ENCODE measurements at places on chromosomes 2 and 18. TPM values are rescaled to one million over a fixed set of nuclear protein-coding genes. Genes with fewer than 3 reads are reported as not detected.

Gene ATP5F1A
- 247 TPM for total RNA-seq

DNA sequence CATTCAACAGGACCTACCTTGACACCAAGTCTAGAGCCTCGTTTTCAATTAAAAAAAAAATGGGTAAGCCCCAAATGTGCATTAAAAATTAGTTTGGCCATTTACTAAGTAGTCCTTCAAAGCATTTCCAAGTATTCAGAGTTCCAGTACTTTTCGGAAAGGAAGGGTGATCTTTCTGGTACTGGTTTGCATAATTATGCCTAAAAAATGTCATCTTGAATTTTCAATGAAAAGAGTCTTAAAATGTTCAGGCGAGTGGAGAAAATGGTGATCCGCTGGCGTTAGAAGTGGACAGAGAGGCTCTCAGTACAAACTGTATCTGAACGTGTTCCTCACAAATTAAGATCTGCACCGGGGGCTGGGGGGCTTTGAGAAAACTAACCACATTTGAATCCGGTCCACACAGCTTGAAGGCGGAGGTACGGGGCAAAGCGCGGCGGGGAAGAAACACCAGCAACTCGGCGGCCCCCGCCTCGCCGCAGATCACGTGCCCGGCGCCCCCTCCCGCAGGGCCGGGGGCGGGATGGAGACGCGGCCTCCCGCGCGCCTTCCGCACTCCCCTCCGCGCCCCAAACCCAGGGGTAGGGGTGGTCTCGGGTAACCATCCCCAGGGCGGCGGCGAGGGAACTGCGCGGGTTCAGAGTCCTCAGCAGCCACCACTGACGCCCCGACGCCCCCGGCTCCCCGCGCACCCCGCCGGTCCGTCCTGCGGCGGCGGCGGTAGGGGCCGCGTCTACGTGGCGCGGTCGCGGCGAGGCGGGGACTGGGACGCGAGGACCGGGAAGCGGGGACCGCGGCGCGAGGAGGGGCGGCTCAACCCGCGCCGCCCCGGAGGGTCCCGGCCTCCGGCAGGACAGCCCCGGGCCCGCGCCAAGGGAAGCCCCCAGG lies 564 bp downstream of the LPIN2 start:
- DNase-seq: no peak

Gene ABCG5
- total RNA-seq: not detected

Gene ANKRD30B
- total RNA-seq: not detected

Gene FBXO15
- not detected for total RNA-seq

GRCh38 chr2:216056739-216057138 lies 24.9 kb downstream of the PECR start:
- DNase-seq: no peak

DNA sequence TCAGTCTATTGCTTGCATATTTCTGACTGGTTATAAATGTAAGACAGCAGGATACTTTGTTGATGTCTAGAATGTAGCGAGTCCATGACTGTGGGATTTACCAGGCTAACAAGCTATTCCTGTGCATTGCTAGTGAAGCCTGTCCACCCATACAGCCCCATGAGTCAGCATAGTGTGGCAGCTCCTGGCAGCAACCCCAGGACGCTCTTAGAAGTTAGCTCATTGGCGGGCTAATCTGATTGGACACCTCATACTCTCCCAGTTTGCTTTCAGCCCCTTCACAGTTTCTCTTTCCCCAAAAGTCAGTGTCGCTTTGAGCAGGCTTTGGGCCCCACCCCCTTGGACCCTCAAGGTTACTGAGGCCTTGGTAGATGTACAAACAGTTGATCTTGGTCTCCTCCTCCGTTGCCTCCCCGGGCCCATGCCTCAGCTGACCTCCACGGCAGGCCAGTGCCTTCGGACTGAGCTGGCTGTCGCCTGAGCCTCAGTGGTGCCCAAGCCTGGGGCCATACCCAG lies 48.0 kb downstream of the COA5 start:
- no peak for DNase-seq

Gene CCL20
- total RNA-seq: not detected

Gene GAL3ST2
- total RNA-seq: 0.98 TPM

GRCh38 chr2:27559228-27559627 lies 23.6 kb upstream of the ZNF512 start:
- DNase-seq: no peak

DNA sequence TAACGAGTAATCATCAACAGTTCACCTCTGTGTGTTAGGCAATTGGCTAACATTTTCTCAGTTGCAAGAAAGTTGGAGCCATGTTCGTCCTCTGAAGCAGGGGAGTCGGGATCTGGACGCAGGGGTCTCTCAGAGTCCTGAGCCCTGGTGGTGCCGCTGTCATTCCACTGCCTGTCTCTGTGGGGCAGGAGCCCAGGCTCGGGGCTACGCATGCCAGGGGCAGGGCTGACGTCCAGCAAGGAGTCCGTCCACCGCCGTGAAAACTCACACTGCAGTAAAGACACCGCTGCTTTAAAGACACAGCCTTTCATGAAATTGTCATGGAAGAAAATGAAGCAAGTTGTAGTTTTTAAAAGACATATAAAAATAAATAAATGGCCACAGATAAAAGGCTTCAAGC lies 571.1 kb upstream of the SOX11 start:
- DNase-seq: no peak

Gene DYNAP
- total RNA-seq: not detected

DNA sequence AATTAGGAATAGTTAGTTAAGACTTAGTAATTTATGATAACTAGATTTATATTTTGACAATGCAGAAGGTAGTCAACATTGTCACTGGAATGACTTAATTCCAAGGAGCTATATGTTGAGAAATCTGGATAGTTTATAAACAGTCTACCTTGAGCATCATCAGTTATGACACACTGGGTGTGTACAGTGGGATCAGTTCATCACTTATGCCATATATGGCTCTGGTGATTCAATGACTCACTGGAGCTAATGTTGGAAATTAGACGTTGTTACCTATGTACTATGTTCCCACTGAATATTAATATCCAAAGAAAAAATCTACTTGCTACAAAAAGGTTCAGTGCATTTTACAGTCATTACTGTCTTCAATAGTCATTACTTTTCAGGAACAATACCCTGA lies 34.0 kb upstream of the ITPRID2 start:
- no peak for DNase-seq

DNA sequence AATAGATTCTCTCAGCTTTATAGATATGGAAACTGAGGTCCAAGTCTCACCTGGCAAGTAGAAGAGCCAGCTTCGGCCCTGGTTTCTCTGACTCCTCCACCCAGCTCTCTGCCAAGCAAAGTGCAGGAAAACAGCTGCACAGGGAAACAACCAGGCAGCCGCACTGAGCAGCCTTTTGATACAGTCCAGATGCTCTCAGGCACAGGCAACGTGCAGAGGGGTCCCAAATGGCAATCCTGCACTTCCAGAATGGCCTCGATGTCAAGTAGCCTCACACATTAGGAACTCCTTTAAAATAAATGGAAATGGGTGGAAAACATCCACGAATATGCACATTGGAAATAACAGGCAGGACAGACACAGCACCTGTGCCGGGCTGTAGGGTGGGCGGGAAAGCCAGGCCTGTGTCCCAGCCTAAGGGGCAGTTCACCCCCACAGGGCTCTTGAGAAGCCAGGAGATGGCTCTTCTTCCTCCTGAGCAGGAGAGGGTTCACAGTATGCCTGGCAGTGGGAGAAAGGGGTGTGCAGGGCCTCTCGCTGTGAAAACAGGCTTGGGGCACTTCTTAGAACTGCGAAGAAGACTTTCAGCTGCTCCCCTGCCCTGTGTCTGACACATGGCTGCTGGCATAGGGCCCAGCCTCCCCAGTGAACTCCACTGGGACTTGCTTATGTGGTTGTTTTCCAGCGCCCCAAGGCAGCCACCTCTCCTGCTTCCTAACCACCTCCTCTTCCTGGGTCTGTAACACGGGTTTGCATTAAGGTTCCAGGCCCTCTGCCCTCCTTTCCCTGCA lies 63.9 kb upstream of the TUBA3E start:
- DNase-seq: no peak

GRCh38 chr2:209322041-209322440 lies 101.8 kb upstream of the MAP2 start:
- no peak for DNase-seq

Gene OTOS
- total RNA-seq: not detected

DNA sequence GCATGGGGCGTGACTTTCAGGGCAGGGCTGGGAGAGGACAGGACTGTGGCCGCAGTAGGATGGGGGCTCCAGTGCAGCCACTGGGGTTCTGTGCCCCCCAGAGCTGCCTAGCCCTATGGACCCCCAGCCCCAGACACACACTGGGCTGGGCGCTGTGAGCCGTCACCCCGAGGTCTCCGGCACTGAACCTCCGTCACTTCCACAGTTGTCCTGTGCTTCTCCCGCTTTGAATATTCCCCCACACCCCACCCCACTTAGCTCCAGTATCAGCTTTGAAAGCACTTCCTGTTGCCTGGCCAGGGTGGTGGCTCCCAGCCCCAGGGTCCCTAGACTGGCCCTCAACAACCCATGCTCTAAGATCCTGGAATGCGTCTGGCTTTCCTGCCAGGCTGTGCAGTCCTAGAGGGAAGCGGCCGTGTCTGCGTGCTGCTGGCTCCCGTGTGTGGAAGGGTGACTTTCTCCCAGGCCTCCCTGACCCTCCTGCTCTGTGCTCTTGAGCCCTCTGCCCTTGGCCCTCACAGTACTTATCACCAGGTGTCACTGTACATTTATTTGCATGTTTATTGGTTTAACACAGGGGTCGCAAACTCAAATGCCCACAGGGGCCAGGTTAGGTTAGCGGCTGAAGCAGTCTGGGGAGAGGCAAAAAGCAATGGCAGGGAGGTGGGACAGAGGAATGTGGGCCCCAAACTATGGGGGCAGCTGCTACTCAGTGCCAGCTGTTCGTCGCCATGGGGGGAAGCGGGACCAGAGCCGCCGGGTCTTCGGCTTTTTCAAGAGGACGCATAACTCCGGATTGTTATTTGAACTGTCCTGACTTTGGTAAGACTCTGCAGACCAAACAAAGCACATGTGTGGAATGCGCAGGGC lies 9.9 kb downstream of the OBSL1 start:
- no peak for DNase-seq

Gene UGGT1
- 40.5 TPM for total RNA-seq

- DNase-seq: no peak
Measured at GRCh38 chr18:49612515-49613033, 50.7 kb downstream of the LIPG start.

DNA sequence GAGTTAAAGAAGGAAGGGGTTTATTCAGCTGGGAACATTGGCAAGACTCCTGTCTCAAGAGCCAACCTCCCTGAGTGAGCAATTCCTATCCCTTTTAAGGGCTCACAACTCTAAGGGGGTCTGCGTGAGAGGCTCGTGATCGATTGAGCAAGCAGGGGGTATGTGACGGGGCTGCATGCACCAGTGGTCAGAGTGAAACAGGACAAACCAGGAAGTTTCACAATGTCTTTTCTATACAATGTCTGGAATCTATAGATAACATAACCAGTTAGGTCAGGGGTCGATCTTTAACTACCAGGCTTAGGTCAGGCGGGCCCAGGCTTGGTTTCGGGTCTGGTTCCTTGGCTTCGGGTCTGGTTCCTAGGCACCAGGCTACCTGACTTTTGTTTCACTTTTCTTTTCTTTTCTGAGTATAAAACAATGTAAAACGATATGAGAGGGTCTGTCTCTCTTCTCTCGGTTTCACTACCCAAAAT lies 30.1 kb upstream of the LIPG start:
- DNase-seq: no peak

Gene CAPN14
- total RNA-seq: 4.7 TPM

Gene C2orf92
- 11.0 TPM for total RNA-seq

GRCh38 chr2:71932037-71932779 lies 215.5 kb downstream of the CYP26B1 start:
- peak; percentile 95 for DNase-seq

- DNase-seq: no peak
Measured at GRCh38 chr2:43052944-43053306, 173.5 kb downstream of the ZFP36L2 start.

- no peak for DNase-seq
Measured at GRCh38 chr2:228474466-228474865, 293.0 kb upstream of the SPHKAP start.

DNA sequence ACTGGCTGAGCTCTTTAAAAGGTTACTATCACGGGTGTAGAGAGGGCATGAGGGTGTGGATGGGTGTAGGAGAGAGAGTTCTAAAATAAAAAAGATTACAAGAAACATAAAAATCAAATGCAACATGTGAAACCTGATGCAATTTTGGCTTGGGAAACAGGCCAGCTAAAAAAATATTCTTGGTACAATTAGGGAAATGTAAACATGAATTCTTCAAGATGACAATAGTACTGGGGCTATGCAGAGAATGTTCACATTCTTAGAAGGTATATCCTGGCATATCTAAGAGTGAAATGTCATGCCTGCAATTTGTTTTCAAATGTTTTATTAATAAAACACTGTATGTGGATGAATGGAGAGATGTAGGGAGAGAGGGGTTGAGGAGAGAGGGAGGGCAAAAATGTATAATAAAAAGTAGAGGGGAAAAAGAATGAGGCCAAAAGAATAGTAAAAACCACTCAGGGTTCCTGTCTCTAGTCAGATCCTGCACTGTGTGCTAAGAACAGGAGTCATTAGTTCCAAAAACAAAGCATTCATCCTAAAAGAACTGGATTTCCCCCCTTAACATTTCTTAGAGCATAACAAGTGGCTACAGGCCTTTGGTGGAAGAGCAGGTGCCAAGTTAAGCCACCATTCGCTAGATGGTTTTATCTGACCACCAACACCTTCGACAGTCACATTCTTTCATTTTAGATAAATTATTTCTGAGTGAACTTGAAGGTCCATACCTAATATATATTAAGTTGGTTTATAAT lies 77.3 kb downstream of the LPIN2 start:
- DNase-seq: no peak

Gene TNFAIP6
- 2.0 TPM for total RNA-seq

DNA sequence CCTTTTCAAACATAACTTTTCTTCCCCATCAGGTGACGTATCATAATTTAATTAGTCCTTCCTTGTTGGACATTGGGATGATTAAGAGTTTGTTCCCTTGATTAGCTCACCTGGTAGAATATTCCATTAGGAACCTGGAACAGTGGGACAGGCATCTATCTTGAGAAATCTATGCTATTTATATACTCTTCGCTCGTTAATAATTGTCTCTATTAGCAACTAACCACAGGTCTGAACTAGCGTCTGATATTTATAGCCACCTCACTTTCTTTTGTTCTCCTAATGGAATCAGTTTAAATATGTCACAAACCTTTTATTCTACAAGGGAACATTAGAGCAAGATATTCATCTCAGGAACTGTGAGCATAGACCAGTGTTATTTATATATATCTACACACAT lies 79.8 kb downstream of the MAPK4 start:
- no peak for DNase-seq

- no peak for DNase-seq
Measured at GRCh38 chr2:213104092-213104902, 47.1 kb downstream of the IKZF2 start.

Gene TFPI
- total RNA-seq: 68.8 TPM

Gene GPR45
- total RNA-seq: not detected

DNA sequence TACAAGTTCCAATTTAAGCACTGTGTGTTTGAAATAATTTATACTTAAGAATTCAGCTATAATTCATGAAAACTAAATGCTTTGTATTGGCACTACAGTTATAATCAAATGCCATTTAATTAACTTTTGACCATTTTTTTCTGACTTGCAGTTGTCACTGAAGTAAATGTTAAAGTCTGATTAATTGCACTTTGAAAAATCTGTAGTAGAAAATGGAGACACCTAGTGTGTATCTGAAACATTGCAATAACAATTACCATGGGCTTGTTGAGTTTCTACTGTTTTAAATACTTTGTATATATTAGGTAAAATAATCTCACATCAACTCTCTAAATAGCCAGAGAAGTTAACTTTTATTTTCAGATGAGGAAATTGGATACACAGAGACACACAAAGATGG lies 458.6 kb upstream of the FSIP2 start:
- no peak for DNase-seq

Gene MREG
- total RNA-seq: 11.8 TPM
